ENCODE measurements at places on chromosomes 5 and 9.
A peak's percentile ranks its signal among the peaks of the same experiment; 100 is the strongest.

- DNase-seq = no peak
These were observed 52.8 kb downstream of the ARL15 start for GRCh38 chr5:54257366-54258118.

DNA sequence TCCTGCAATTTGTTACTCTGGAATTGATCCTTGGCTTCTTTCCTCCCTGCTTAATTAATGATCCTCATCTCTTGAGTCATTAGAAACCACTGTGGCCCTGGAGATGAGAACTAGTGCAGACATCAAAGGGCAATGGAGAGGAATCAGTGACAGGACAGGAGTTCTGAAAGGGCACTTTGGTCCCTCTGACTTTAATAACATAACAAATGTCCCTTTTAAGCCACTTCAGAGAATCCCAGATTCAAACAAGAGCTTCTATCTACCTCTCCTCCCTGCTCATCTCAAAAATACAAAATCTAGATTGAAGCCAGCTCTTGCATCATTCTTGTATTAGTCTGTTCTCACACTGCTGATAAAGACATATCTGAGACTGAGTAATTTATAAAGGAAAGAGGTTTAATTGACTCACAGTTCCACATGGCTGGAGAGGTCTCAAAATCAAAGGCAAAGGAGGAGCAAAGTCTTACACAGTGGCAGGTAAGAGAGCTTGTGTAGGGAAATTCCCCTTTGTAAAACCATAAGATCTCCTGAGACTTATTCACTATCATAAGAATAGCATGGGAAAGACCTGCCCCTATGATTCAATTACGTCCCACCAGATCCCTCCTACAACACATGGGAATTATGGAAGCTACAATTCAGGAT lies 139.1 kb downstream of the PLPPR1 start:
- DNase-seq = no peak

DNA sequence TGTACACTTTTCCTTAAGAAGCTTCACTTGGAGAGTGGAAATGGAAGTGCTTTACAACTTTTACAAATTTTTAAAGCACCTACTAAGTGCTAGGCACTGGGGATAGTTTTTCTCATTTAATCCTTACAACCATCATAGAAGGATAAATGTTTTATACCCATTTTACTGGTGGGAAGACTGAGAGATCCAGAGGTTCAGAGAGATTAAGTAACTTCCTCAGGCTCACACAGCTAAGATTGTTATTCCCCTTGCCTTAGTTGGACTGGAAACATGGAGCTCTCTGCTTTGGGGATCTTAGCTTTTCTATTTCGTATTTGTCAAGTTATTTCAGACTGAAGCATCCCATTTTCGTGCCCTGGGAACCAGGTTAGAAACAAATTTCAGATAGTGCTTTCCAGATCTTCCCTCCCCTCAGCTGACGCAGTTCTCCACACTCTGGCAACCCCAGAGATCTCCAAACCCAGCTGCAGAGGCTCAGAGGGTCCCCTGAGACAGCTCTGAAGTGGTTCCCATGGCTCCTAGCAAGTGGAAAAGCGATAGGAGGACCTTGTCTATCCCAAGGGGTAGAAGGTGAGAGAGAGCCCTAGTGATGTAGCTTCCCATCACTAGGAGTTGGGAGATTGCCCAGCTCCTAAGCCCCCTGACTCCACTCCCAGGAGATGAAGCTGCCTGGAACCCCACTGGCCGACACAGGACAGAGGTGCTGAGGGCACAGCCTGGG lies 16.2 kb upstream of the GABBR2 start:
- no peak for DNase-seq

GRCh38 chr5:94968507-94969095 lies 316.3 kb downstream of the MCTP1 start:
- DNase-seq = peak; percentile 72

GRCh38 chr5:143554918-143555477 lies 151.5 kb upstream of the NR3C1 start:
- DNase-seq = no peak

DNA sequence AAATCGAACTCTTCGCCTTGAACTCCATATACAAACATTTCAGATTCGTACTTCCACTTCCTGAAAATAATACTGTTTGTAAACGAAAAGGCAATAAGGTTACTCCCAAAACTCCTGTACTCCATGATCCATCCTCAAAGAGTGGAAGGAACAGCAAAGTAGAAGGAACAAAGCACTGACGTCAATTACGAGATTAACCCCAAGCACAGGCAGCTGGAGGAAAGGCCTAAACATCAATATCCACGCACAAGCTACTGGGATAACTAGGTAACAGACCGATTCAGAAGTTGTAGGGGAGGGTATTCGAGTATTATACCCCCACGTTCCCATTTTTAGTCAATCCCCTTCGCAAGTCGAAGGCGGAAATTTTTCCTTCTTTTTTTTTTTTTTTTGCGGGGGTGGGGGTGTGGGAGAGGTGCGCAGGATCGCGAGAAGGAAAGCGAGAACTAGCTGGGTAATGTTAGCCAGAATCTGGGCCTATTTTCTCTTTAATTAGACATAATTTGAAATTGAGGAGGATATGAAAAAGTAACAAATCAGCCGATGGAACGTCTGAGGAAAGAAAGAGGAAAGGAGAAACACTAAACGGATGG lies 909 bp downstream of the AFF4 start:
- peak; percentile 40 for DNase-seq

GRCh38 chr5:148928141-148928540 lies 101.7 kb downstream of the ADRB2 start:
- DNase-seq = no peak

GRCh38 chr5:80146046-80146445 lies 109.8 kb downstream of the SERINC5 start:
- DNase-seq = no peak

GRCh38 chr5:57174128-57174889 lies 450 bp downstream of the GPBP1 start:
- peak; percentile 63 for DNase-seq

DNA sequence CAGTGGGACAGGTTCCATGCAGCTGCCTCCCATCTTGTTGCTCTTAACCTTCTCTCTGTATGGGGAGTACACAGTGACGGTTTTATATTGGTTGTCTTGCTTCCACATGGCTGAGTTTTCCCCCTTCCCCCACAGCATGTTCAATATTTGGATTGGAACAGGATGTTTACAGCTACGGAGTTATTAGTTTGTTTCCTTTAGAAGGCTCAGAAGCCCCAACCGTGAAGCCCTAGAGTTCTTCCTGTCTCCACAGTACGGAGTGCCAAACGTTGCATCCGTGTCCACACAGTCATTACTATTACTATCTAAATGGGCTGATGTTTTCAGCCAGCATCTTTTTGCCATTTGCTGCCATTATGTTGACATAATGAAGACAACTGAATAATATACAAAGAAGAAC lies 277.5 kb downstream of the MARCHF11 start:
- no peak for DNase-seq

DNA sequence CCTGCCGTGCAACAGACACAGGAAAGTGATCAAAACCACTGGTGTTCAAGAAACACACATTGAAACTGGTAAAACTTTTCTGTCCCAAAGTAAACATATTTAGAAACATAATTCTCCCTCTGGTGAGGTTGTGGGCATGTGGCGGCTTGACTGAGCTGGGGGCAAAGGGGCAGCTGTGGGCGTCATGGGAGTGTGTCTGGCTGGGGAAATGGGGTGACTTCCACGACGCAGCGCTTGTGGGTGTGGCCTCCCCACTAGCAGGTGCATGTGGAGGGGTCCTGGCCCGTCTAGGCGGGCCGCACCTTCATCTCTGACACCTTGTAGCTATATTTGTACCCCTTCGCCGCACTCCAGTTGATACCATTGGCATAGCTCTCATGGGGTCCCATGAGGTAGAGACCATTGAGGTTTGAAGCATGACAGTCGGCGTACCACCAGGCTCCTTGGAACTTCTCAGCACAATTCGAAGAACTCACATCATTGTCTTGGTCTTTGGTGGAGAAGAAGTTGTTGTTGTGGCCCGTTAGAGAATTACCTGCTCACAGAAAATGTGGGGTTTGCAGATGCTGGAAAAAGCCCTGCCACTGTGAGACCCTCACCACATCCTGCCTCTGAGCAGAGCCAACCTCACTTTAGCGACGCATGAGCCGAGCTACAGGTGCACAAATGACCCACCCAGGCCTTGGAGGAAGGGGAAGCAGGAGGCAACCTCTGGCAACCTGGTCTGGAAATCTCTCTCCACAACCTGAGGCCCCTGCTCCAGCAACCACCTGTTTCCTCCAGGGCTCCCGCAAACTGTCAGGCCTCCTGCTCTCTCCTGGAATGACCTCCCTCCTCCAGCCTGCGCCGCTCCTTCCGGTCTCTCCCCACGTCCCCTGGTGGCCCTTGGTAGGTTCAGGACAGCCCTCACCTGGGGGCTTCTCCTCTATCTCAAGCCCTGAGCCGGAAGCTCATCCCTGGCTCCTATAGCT lies 7.9 kb downstream of the FCN1 start:
- DNase-seq = no peak

GRCh38 chr5:76715736-76716455 lies at the start of gene F2R:
Gene F2R, plus strand, starts transcription at chr5:76716126. Its CDS starts 182 bp downstream, at chr5:76716308.
- DNase-seq = peak; percentile 46

- DNase-seq = no peak
These were observed at the start of gene IRX1 for GRCh38 chr5:3595006-3595961. Gene IRX1, plus strand, starts transcription at chr5:3595832. Its CDS starts 274 bp downstream, at chr5:3596106.

- no peak for DNase-seq
These were observed 71.0 kb upstream of the FCN1 start for GRCh38 chr9:134988706-134989105.

- DNase-seq = no peak
These were observed 188.4 kb downstream of the TSSK1B start for GRCh38 chr5:113246361-113246870.

- DNase-seq = no peak
These were observed at the start of gene DMRTA1 for GRCh38 chr9:22446589-22446949. Gene DMRTA1, plus strand, starts transcription at chr9:22446824. Its CDS starts 242 bp downstream, at chr9:22447066.

GRCh38 chr5:11890777-11891176 lies 13.5 kb downstream of the CTNND2 start:
- DNase-seq = no peak

- DNase-seq = peak; percentile 46
These were observed 170.2 kb upstream of the NR3C1 start for GRCh38 chr5:143573568-143574170.

DNA sequence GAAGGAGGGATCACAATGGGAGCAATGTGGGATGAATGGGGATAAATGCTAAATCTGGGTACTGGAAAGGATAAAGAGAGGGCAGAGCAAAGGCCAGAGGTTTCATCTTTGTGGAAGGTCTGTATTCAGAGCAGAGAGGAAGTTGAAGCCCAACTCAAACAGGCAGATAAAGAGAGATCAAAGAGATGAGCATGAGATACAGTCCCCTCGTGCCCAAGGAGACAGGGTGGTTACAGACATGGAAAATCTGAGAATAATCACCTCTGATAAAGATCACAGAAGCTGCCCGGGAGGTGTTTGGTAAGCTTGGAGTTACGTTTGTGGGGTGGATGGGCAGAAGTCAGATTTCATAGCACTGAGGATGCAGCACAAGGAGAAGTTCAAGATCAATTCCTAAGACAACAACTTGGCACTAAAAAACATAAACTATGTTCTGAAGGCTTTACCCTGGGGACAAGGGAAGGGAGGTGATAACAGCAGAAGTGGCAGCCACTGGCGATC lies 459 bp upstream of the ERAP2 start:
- no peak for DNase-seq

- DNase-seq = no peak
These were observed 131.8 kb downstream of the TAF11L14 start for GRCh38 chr5:17766031-17766430.

- no peak for DNase-seq
These were observed 34.4 kb upstream of the SLC25A51 start for GRCh38 chr9:37938121-37938891.

DNA sequence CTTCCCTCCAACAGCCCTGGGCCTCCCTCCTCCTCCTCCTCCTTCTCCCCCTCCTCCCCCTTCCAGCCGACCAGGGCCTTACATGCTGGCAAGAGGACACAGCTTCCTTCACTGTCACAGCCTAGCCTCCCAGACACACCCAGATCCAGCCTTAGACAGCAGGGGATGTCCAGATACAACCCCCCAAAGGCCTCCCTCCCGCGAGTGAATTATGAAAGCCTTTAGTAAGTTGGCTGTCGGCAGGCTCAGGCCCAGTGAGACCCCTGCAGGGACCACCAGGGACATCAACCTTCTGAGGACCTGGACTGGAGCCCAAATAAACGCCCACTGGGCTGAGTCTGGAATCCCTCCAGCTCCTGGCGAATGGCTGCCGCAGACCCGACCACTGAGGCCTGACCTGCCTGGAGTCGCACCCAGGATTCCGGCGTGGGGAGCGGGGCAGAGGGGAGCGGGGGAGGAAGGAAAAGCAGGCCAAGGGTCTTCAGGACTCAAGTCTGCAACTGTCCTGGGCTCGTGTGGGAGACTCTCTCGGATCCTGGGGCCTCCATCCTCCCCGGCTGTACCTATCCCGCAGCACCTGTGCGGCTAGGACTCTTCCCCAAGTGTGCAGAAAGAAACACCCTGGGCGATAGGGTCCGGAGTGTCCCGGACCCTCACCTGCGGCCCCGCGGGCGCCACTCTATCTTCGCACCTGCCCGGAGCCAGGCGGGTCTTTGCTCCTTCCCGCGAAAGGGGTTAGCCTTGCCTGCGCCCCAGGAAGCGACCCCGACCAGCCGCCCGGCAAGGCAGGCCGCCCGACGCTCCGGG lies 705 bp downstream of the SEPTIN8 start:
- DNase-seq = no peak

- DNase-seq = no peak
These were observed 637 bp upstream of the SMC5 start for GRCh38 chr9:70257991-70258691.

GRCh38 chr9:33469891-33470290 lies 3.8 kb downstream of the NOL6 start:
- no peak for DNase-seq

GRCh38 chr5:11007269-11007870 lies 246.3 kb upstream of the DAP start:
- no peak for DNase-seq

GRCh38 chr9:16899606-16900005 lies 29.1 kb upstream of the BNC2 start:
- no peak for DNase-seq

GRCh38 chr5:37645707-37646106 lies 194.1 kb downstream of the GDNF start:
- DNase-seq = no peak

- no peak for DNase-seq
These were observed 4.6 kb downstream of the C1QTNF3 start for GRCh38 chr5:34038390-34038789.

DNA sequence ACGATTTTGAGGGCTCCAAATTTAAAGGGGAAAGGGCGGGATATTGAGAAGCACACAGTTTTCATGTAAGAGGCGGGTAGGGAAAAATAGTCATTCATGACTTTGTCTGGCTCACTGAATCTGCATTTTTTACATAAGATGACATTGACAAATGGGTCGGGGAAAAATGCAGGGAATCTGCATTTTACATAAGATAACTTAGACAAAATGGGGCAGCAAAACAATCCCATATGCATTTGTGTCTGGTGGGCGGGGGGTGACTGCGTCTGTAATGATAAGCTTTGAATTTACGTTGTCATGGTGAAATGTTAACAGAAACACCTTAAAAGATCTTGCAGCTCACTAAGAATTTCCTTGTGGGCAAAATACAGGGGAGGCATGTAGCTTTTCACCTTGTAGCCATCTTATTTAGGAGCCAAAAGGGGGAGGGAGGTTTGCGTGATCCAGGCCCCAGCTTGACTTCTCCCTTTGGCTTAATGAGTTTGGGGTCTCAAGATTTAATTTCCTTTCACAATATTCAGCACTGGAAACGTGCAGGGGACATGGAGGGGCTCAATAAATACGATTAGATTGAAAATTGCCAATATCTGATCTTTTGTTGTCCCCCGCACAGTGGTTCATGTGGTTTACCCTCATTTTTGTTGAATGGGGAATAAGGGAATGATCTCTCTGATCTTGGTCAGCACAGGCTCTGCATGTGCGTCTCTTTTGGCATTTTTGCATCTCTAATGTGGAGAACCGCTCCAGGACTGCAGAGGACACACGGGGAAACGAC lies 41.1 kb upstream of the GADD45G start:
- DNase-seq = no peak

All from GM12865 (cell line).